Hematopoietic multipotent progenitor cell (in vitro differentiated cells): ENCODE measurements at places on chromosomes 7 and 10.

GRCh38 chr10:7541137-7542087 is 125.4 kb downstream of the ITIH5 start:
- no peak for DNase-seq

DNA sequence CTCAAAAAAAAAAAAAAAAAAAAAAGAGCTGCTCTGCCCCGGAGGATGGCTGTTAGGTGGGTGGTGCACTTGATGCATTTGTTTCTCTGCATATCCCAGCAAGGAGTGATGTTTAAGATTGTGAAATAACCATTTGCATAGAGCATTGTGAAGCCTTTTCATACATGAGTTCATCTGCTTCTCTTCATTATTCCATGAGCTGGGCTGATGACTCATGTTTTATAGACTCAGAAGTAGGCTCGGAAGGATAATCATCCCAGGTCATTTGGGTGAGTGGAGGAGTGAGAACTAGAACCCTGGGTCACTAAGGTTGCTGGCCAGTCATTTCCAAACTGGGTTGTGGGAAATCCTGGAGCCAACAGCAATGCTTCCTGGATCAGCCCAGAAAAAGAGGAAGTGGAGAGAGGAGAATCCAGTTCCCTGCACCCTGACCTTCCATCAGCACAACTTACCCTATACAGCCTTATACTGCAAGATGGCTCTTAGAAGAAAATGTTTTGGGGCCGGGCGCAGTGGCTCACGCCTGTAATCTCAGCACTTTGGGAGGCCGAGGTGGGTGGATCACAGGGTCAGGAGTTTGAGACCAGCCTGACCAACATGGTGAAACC is 45.3 kb downstream of the TACC2 start:
- no peak for DNase-seq

GRCh38 chr10:123502983-123503382 is 163.2 kb upstream of the GPR26 start:
- DNase-seq = no peak

DNA sequence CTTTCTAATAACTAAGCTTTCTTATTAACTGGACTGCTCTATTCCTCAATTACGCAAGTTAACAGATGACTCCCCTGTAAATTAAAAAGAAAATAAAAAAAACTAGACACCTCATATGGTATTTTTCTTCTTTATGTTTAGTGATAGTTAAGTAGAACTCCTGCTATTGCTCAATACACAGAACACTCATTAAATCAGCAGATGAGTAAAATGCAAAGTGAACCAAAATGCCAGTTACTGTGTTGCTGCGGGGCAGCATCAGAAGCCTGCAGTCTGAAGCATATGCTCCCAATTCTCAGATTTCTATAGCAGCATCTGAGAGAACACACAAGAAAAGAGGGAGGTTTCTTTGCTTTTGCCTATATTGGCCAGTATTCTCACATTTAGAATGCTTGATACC is 28.4 kb downstream of the CDK6 start:
- no peak for DNase-seq

DNA sequence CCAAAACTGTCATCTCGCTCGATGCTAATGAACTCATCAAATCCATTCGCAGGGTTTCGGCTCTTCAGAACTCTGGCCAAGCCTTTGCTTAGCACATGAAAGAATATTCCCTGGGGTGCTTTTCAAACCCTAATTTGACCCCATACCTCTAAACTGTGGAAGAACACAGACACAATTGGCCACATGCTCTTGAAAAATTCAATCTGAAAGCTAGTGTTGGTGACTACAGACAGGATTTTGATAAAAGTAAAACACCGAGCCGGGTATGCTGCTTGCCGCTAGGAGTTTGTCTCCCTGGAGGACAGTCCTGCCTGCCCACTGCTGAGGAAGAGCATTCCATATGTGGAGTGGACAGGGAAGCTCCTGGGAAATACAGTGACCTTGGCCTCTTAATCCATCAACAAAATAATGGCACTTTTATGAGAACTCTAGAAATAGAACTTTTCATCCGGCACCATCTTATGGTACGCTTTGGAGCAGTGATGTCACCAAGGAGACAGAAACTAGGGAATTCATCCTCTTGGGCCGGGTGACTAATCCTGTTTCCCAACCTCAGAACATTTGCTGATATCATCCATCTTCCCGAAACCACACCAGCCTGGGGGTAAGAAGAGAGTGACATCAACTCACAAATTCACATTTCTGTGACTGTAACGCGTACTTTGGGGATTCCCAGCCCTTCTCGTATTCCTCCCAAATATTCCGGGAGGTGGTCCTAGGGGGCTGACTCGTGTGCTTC is 34.2 kb downstream of the MTURN start:
- DNase-seq = no peak

DNA sequence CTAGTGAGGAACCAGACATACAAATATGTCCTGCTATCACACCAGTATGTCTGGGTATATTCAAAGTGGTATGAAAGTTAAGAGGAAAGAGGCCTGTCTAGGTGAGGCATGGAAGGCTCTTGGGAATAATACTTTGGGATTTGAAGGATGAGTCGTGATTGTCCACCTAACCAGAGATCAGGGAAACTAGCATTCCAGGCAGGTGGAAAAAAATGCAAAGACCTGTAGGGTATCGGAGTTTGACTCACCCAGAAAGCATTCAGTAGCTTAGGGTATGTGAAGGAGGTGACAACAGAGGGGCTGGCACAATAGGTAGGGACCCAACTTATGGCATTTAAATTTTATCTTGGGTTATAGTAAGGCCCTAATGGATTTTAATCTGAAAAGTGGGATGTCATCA is 950 bp upstream of the GCC1 start:
- DNase-seq = no peak

- DNase-seq = no peak
Observed at GRCh38 chr7:137618748-137619147, 228.0 kb downstream of the DGKI start.

GRCh38 chr10:110457851-110458250 is 39.9 kb upstream of the DUSP5 start:
- DNase-seq = no peak

DNA sequence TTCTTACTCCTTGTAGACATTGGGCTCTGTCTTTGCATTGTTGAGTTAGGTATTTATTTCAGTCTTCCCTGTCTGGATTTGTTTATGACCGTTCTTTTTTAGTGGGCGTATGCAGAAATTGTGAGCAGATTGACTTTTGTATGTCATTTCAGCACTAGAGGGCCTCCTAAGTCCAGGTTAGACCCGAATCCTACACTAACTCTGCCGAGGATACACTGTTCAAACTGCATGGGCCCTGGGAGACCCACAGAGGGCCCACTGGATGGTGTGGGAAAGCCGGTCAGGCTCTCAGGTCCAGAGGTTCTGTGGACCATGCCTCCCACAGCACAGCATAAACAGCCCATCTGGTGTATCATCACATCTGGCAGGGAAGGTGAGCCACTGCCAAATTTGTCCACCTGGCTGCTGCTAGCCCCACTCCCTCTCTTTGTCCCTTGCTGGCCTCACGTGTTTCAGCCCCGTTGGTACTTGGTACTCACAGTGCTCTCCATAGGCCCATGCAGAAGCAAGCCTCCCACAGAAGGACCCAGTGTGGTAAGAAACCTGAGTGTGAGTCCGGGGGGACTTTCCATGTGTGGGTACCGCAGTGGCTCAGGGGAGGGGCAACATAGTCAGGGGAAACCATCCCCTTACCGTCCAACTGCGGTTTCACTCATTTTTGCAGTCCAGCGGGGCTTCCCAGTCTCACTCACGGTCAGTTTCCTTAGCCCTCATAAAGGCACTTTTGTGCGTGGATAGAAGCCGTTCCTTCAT is 112.8 kb downstream of the APBB1IP start:
- no peak for DNase-seq

DNA sequence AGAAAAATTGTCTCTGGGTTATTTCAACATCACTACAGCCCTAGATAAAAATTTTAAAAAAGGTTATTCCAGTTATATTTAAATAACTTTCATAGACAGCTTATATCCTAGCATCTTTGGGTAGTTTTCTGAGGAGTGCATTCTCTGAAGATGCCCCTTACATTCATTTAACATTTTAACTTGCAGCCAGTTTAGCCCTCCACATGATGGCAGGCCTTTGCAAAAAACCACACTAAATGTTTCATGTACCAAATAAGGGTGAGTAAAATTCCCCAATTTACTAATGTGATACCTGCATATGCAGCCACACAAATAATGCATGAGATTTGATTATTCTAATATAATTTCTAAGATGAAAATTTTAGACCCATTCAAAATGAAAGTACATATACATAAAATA is 108.4 kb upstream of the ZWINT start:
- DNase-seq = no peak

DNA sequence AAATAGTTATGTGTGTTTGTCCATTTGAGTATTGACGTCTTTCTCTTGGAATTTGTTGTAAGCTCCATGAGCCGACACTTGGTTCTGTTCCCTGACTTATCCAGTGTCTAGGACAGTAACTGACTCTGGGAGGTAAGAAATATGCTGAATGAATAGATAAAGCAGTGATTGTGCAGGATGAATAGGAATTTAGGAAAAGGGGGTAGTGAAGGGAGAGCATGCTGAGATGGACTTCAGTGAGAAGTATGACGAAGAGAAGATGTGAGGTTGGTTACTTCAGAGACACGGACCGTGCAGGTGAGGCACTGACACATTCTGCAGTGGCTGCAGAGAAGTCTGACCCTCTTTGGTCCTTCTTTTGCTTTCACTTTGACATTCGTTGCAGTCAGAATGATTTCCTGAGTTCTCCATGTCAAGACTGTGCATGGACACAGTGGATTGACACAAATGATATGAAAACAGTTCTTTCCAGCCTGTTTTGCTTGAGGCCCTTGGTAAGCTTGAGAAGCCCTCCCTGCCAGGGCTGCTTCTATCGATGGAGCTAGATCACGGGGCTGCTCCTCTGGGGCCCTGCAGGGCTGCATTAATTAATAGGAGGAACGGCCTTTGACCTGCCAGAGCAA is 261.5 kb upstream of the SORCS1 start:
- no peak for DNase-seq

DNA sequence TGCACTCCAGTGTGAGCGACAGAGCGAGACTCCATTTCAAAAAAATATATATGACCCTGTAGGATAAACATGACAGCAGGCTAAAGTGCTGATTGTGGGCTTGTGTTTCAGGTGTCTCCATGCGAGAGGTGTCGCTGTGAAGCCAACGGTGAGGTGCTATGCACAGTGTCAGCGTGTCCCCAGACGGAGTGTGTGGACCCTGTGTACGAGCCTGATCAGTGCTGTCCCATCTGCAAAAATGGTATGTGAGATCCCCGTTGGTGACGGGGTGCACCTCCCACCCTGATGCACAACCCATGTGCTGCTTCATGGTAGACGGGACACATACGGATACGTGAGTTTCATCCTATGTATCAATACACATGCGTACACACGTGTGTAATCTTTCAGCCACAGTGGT is 29.2 kb downstream of the VWC2 start:
- DNase-seq = no peak

- peak; percentile 18 for DNase-seq
Observed at GRCh38 chr7:133645884-133646391, 393.1 kb downstream of the EXOC4 start.

GRCh38 chr10:29757551-29758297 is 123.0 kb upstream of the SVIL start:
- DNase-seq = no peak

DNA sequence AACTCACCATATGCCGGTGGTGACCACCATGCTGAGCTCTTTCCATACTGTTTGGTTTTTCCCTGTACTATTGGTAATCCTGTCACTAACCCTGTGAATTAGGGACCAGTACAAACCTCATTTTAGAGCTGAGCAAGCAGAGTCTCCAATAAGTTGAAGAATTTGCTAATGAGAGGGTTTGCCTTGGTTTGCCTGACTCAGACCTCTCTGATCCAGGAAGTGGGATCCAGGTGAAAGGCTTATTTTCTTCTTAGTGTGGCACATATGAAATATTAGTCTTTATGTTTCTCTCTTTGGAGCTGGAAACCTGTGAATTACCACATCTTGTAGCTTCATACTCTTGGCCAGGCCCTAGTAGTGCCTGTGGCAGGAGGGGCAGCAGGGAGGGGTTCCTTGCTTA is 114.1 kb upstream of the IGFBP3 start:
- no peak for DNase-seq

DNA sequence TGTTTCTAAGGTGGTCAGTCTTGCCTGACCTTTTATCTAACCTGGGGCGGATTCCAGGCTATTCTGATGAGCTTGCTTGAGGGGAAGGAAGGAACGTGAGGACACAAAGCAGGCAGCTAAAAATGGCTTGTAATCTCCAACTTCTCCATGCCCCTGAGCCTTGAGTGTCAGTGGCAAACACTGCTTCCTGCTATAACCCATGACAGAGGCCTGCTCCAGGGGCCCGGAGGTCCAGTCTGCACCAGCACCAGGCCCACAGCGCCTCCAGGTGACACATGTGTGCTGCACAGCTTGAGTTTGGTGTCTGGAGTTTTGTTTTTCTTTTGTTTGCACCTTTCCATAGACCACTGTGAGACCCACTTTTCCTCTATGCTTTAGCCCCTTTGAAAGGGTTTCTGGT is 207.9 kb downstream of the PAXIP1 start:
- DNase-seq = no peak

DNA sequence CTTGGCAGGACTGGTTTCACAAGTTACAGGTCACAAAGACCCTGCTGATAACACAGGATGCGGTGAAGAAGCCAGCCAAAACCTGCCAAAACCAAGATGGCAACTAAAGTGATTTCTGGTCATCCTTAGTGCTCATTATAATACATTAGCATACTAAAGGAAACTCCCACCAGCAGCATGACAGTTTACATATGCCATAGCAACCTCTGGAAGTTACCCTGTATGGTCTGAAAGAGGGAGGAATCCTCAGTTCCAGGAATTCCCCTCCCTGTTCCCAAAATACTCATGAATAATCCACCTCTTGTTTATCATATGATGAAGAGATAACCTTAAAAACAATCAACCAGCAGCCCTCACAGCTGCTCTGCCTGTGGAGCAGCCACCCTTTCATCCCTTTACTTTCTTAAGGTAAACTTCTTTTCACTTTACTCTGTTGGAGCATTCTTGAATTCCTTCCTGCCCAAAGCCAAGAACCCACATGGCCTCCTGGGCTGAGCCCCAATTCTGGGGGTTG is 21.9 kb downstream of the DPY19L1 start:
- no peak for DNase-seq

DNA sequence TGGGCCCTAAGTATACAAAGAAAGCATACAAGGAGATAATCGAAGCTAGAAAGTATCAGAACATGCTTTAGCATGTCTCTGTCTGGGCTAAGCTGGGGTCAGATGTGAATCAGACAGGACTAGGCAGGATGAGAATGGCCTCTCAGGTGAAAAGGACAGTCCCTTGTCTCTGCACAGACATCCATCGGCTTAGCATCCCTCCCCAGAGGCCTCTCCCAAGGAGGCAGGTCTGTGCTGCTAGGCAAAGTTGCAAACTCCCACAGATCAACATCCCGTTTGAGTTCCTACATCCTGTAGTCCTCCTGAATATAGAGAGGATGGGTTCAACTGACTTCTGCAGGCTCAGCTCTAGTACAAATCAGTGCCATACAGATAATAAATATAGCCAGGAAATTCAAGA is 24.5 kb downstream of the CHST15 start:
- DNase-seq = no peak
